SW 1271 (cell line): ENCODE measurements at places on chromosomes 7 and 10.

DNA sequence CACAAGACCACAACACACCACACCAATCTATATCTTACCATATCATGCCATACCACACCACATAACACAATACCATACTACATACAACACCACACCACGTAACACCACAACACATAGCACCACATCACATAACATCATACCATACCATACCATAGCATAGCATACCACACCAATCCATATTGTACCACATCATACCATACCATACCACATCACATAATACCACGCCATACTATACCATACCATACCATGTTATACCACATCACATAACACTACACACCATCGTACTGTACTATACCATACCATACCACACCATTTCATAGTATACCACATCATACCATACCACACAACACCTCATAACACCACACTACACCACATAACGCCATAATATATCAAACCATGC, 335.2 kb upstream of the VWC2 start:
- no peak for DNase-seq

- DNase-seq, result no peak
Measured at GRCh38 chr10:86942441-86943315, 14.7 kb downstream of the MMRN2 start.

DNA sequence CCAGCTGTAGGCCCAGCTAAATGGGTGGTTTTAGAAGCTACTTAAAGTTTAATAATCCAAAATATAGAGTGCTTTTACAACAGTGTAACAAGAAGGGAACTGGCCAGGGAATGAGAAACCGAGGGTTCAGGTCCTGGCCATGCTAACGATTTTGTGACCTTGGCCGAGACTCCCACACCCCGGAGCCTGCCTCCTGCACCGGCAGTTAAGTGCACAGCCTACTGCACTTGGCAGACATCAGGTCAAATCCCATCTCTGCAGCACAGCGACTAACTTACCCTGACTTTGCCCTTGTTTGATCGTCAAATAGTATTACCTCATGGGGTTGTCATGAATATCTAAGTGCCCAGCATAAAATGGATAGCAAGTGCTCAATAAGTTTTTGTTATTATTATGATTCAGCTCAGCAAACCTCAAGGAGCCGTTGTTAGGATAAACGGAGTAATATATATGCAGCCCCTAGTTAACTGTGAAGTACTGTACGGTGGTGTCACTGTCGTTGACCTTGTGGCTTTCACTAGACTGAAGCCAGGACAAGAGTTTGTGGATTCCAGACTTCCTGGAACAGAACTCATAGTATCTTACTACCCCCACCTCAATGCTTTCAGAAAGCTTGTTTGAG, 35.5 kb downstream of the LYZL1 start:
- no peak for DNase-seq

GRCh38 chr7:135938563-135938962, 38.6 kb downstream of the MTPN start:
- DNase-seq, result no peak

- no peak for DNase-seq
Measured at GRCh38 chr7:139095194-139095659, 14.3 kb downstream of the ZC3HAV1 start.

- no peak for DNase-seq
Measured at GRCh38 chr7:133761443-133761842, 365.7 kb upstream of the LRGUK start.

- no peak for DNase-seq
Measured at GRCh38 chr10:72323771-72324191, 30.9 kb downstream of the DNAJB12 start.

- DNase-seq, result no peak
Measured at GRCh38 chr10:85615556-85615955, 751.0 kb downstream of the GRID1 start.

GRCh38 chr7:102189756-102190155, 96.9 kb upstream of the SH2B2 start:
- no peak for DNase-seq

- no peak for DNase-seq
Measured at GRCh38 chr7:22121702-22122474, 176.2 kb upstream of the CDCA7L start.

DNA sequence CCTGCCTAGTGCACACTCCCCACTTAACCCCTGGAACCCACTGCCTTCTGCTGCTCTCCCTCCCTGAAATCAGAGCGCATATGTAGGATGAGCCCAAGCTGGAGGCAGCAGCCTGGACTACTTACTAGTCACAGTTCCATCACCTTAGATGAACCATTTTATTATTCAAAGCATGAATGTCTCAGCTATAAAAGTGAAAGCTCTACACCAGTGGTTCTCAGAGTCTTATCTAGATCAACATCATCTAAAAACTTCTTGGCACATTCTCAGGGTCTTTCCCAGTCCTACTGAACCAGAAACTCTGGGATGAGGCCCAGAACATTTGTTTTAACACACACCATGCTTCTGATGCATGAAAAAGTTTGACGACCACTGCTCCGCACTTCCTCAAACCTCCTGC, 100.3 kb upstream of the ANK3 start:
- DNase-seq, result no peak

DNA sequence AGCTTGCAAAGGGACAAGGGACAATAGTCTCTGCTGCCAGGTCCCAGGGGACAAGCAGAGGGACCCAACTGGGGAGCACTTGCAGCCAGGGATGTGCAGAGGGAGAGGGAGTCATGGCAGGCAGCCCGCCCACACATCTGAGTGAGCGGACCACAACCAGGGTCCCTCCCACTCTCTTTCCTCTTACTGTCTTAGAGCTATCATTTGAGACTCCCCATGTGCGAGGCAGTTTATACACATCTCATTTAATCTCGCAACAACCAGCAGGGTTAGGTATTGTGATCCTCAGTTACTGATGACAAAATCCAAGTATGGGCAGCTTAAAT, 70.2 kb downstream of the BEND7 start:
- DNase-seq, result no peak

GRCh38 chr7:1349351-1349761, 109.9 kb downstream of the MICALL2 start:
- no peak for DNase-seq

DNA sequence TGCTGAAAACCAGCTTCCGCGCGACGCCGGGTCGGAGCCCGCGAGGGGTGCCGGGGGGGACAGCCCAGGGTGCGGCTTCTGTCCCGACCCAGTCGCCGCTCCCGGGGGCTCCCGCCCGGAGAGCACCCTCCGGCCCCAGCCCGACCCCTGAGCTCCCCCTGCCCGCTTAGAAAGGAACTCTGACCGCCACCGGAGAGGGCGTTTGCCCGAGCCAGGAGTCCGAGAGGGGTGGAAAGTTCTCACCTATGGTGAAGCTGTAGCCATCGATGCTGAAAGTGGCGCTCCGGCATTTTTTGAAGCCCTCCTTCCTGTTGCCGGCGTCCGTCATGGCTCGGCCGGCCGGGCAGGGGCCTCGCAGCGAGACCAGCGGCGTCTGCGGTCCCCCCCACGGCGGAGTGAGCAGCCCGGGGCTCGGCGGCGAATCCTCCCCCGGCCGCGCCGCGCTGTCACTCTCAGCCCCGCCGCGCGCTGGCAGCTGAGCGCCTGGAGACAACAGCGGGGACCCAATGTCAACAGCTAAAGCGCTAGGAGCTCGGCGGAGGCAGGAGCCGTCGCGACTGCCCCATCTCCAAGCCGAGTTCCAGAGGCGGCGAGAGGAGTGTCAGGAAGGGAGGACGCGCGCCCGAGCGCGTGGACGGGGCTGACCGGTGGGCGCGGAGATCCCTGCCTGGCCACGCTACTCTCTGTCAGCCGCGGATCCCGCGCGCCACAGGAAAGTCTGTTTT, 191.6 kb downstream of the LSM5 start:
- DNase-seq, result no peak

- DNase-seq, result no peak
Measured at GRCh38 chr10:76945166-76945565, 692.4 kb downstream of the KCNMA1 start.

- no peak for DNase-seq
Measured at GRCh38 chr10:82071231-82071630, 196.2 kb downstream of the NRG3 start.

GRCh38 chr10:43846968-43847367, 198.3 kb upstream of the ZNF32 start:
- no peak for DNase-seq

- DNase-seq, result no peak
Measured at GRCh38 chr10:95459446-95460045, 101.6 kb downstream of the SORBS1 start.

DNA sequence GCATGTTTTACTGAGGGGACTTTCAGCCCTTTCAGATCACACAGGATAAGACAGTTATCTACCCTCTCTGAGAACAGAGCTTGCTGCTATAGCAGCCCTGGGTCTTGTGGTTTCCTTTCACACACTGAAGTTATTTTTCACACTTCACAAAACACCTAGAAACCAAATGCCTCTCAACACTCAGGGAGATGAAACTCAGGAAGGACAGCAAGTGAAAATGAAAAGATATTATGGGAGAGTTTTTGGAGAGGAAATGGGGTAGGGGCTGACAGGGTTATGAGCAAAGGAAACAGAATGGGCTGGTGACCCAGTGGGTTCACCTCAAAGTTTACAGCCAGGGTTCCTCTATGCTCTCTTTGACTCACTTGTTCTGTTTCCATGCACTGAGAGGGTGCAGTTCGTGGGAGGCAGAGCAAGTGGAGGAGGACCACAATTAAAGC, 17.0 kb upstream of the GIMAP2 start:
- DNase-seq, result no peak

DNA sequence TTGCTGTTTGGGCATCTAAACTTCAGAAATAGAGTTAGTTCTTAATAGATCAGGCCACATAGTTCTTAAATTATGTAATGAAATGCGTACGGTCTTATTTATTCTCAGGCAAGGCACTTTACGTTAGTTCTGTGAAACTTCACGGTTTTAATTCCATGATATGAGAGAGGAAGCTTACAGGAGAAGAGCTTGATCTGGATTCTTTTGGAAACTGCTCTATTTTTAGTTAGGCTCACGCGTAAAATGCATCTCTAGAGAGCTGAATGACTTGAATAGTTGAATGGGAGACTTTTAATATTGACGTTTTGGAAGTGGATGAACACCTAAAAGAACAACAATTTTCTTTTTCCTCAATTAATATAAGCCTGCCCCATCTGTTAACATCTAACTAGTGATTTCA, 71.1 kb downstream of the PRKG1 start:
- DNase-seq, result no peak

DNA sequence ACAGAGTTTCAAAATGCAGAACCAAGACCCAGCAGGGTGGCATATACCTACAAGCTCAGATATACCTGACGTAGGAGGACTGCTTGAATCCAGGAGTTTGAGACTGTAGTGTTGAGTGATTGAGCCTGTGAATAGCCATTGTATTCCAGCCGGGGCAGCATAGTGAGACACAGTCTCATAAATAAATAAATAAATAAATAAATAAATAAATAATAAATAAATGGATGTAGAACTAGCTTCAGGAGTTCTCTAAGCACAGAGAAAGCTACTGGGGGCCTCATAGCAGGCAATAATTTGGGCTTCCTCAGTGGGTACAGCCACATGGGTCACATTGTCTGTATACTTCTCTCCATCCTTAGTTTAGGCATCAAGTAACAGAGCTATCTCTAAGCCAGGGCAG, 906.8 kb downstream of the LRMDA start:
- DNase-seq, result no peak

DNA sequence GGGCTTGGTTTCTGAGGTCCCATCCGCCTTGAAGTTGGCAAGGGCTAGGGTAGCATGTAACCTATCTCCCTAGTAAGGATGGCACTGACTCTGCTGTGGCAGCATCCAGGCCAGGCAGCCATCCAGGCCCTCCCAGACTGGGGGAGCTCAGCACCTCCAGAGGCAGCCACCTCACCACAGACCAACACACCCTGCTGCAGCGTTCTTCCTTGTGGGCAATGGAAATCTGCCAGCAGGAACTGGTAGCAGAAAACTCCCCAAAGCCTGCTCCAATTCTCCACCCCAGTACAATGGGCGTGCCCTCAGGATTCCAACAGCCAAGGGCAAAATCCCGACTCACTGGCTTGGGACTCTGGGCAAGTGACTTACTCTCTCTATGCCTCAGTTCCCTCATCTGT, 27.5 kb downstream of the DLG5 start:
- no peak for DNase-seq

DNA sequence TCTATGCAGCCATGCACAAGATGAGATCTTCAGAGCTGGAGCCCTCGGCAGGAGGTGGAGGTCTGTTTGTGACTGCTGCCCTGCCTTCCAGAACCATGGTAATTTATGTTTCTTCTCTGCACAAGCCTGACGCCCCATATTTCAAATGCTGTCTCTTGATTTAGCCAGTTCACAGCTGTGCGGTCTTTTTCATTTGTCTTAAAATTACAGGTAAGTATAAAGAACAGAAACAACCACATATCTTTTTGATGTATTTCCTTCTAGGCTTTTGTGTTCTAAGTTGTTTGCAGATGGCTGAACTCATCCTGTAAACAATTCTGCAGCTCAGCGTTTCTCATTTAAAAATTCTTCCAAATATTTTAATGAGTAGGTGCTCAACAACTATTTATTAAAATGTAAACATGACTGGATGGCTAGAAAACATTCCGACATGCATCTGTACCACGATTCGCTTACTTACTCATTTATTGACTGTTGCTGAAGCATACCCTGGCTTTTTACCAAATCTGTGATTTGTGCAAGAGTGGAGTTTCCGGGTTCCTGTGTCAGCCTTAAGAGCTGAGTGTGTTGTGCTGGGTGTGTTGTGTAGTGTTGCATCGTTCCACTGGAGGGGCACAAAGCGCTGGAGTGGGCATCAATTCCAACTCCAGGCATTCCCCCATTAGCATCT, 58.9 kb downstream of the PIP4K2A start:
- DNase-seq, result no peak

GRCh38 chr7:112748381-112748780, 41.8 kb downstream of the TMEM168 start:
- no peak for DNase-seq

DNA sequence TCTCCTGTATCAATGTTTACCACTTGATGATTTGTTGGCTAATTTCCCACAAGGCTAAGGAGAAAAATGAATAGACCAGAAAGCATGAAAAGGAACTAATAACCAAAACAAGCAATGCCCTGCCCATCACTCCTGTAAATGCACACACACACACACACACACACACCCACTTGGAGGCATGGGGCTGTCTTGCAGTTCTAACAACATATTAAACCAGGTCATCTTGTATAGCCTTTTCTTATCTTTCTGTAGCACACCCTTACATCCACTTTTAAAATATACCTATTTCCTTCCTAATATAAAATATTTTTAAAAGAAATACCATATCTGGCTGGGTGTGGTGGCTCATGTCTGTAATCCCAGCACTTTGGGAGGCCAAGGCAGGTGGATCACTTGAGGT, 105.3 kb downstream of the CTTNBP2 start:
- no peak for DNase-seq

GRCh38 chr7:23254051-23254681, 7.6 kb downstream of the GPNMB start:
- DNase-seq, result no peak
